ENCODE measurements at places on chromosomes 6 and 20.

- no peak for DNase-seq
Observed at GRCh38 chr20:32474967-32475811, 109.9 kb downstream of the NOL4L start.

DNA sequence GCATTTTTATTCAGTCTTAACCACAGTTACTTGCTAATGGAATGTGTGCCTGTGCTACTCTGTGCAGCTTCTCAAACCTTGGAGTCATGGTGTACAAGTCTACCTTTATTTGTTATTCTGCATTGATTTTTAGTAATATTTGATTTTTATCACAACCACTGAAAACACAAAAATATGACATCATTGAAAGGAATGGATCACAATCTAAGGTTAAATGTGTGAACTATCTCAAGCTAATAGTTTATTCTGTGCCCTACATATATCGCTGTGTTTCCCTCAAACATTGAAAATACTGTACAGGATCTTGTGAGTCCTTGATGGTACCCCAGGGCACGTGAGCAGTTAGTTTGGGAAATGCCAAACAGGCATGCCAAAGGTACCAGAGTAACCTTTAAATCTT lies 573.4 kb downstream of the FRK start:
- no peak for DNase-seq

DNA sequence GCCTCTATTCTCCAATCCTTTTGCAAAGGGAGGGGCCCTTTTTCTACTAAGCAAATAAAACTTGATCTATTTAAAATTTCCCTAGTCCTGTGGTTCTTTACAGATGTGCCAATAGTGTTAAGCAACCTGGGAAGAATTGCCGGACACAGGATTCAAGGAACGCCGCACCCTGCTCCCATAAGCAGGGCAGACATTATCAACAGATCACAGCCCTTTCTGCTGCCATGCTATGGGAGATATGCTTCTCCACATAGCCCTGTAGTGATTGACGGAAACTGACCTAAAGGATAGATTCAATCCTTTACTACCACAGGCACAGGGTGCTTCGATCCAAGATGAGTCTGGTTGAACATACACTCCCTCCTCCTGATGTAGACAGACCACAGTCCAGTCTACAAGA lies 118.4 kb upstream of the TRAF3IP2 start:
- DNase-seq, result no peak

DNA sequence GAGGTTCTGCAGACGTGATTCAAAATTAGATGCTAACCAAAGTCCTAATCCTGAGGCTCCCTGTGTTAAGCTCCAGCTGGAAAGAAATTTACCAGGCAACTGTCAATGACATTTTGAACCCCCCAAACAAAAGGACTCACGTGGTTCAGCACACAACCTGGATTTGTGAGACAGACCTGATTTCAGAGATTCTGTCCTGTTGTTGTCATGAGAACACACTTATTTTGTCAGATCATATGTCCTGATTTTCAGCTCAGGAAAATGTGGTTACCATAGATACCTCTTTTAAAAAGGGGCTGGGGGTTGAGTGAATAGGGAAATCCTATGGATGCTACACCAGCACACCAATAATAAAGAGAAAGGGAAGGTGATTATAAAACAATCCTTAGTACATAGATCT lies 61.6 kb downstream of the MTFR2 start:
- no peak for DNase-seq

GRCh38 chr6:32995448-32995847 lies 13.9 kb downstream of the HLA-DOA start:
- DNase-seq, result no peak

- DNase-seq, result no peak
Observed at GRCh38 chr6:129908858-129909257, 47.7 kb upstream of the TMEM244 start.

GRCh38 chr6:132365281-132365907 lies 35.9 kb downstream of the MOXD1 start:
- no peak for DNase-seq

GRCh38 chr6:130906736-130907381 lies 79.7 kb downstream of the SMLR1 start:
- no peak for DNase-seq

Data from NK-92 treated with Interleukin-12 subunit alpha and Interleukin-12 subunit beta, amount 100 ng/mL, for 24 hours (cell line).